Aorta (tissue), 5 donors: ENCODE measurements at places on chromosomes 5 and 9. TPM values are rescaled to one million over a fixed set of nuclear protein-coding genes. Genes with fewer than 3 reads are reported as not detected.
A peak's percentile ranks its signal among the peaks of the same experiment; 100 is the strongest.

Gene HK3
- 26.8 TPM for total RNA-seq

Gene ZNF658
- total RNA-seq, result 6.2 TPM

Gene PTGES
- 3.5 TPM for total RNA-seq

Gene GABRA6
- not detected for total RNA-seq

Gene GOLM1
- total RNA-seq, result 14.4 TPM

DNA sequence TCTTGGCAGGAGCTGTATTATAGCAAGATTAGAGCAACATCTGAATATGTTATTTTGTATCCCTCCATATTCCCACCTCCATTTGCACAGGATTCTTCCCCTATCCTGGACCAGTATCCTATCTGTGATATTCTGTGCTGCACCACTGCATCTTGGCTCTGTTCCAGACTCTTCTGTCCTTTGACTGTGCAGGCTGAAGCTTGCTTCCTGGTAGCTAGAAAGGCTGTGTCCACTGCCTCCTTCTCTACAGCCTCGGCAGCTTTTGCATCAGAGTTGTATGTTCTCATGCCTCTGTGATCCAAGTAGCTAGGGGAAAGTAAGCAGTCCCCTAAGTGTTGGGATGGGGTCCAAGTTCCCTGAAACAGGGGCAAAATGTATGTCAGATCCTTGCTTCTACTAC is 104.1 kb downstream of the GAS1 start:
- H3K4me1 ChIP-seq, result no peaks in the 10 kb centered on the region
- no peak overlapping the region for H3K4me3 ChIP-seq
- H3K27ac ChIP-seq, result no peak overlapping the region
- peaks cover 1% of the 10 kb centered on the region for H3K27me3 ChIP-seq

GRCh38 chr5:39476843-39477220 is 52.1 kb upstream of the DAB2 start:
- no peak overlapping the region for H3K4me3 ChIP-seq
- no peaks in the 10 kb centered on the region for H3K36me3 ChIP-seq
- no peaks in the 10 kb centered on the region for H3K4me1 ChIP-seq
- no peaks in the 10 kb centered on the region for H3K27me3 ChIP-seq

DNA sequence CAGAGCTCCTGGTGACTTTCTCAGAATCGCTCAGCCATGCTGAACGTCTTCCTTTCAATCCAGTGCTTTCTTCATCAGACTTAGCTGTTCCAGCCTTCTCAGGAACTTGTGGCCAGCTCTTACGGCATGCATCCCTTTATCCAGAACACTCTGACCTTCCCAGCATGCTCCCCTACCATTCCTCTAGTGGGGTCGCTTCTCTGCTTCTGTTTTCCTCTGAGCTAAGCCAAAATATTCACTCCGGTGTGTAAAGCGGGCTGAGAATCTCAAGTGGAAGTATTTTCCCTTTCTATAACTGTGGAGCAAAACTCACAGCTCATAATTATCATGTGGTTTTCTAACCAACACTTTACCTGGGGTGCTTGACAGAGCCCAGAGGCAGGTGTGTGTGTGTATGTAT is 6.2 kb downstream of the DCANP1 start:
- H3K27ac ChIP-seq, result no peak overlapping the region
- no peaks in the 10 kb centered on the region for H3K4me1 ChIP-seq
- DNase-seq, result no peak
- no peak overlapping the region for H3K4me3 ChIP-seq

- peak within 1 kb of the TSS; percentile 72 for H3K4me3 ChIP-seq
- no peaks in the 10 kb centered on the region for H3K4me1 ChIP-seq
- peak; percentile 79 for DNase-seq
- no peaks in the 10 kb centered on the region for H3K27me3 ChIP-seq
- no peak within 1 kb of the TSS for H3K27ac ChIP-seq
Measured at GRCh38 chr5:7395947-7396712, at the start of gene ADCY2. ADCY2 (plus strand) TSS chr5:7396138; CDS start chr5:7396297, 159 bp downstream.

DNA sequence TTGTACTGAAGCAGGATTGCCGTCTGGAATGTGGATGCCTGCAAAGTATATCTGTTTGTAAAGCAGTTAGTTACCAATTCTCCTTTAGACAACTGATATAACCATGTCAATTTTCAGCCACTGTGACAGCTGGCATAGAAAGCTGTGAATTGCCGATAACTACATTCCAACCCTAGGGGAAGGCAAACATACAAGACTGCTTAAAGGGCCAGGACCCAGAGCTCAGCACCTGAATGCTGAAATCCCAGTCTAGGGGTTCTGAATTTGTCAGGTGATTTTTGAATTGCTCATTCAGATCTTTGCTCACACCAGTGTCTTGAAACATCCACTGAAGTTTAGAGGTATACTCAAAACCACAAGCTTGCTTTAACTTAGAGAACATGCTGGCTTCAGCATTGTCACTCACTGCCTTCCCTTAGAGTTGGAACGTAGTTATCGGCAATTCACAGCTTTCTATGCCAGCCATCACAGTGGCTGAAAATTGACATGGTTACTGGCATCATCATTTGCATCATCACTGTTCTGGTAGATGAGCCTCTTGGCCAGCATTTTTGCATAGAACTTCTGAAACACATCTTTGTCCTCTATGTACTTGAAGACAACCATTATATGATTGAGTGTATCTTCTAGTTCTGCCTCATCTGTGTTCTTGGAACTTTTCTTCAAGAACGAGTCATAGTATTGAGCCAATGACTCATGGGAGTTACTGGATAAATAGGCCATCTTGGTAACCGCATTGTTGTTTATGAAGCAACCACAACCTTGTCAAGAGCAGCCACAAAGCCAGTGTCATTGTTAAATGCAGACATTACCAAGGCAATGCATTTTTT is 82.1 kb downstream of the CCDC192 start:
- H3K27me3 ChIP-seq, result no peaks in the 10 kb centered on the region
- no peak overlapping the region for H3K27ac ChIP-seq
- no peak overlapping the region for H3K4me3 ChIP-seq
- H3K36me3 ChIP-seq, result no peaks in the 10 kb centered on the region
- no peak for DNase-seq
- no peaks in the 10 kb centered on the region for H3K4me1 ChIP-seq

DNA sequence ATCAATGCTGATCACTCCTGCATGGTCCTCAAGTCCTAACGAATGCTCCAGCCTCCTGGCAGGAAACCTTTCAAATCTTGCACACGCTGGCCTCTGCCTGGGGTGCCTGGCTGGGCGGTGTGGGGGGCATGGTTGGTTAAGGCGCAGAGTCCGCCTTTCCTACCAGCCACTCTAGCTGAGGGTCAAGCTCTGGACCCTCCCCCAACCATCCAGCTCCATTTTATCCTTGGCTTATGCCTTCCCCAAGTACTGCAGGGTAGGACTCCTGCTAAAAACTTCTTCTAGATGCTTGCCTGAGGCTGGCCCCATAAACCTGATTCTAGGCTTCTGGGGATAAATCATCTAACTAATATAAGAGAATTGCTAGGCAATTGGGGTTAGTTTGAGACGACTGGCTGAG is 808 bp upstream of the MVB12B start:
- no peaks in the 10 kb centered on the region for H3K4me1 ChIP-seq
- no peak overlapping the region for H3K27ac ChIP-seq
- H3K27me3 ChIP-seq, result no peaks in the 10 kb centered on the region
- H3K36me3 ChIP-seq, result no peaks in the 10 kb centered on the region
- no peak for DNase-seq

DNA sequence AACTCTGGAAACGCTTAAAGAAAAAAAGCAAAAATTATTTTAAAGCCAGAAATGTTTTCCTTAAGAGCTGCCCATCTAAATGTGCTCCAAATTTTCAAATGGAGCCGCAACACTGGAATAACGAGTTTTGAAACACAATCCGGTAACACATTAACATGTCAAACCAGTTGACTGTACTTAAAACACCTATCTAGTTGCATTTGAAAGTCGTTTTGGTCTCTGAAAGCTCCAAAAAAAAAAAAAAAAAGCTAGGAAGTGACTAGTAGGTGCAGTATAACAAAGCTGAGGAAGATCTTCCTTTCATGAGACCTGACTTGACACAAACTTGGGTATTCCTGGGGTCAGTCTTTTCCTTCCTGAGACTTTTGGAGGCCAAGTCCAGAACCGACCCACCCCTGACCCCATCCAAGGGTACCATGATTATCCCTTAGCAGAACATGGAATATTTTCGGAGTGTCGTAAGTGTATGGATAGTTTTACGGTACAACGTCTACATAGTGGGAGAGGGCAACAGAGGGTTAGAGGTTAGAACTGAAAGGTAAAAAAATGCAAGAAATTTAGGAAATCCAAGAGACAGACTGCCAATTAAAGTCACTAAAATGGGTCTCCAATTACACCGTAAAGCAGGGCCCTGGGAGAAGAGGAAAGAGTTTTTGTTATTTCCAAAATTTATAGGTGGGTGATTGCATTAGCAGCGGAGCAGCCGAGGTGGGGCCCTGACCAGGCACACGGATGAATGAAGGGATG is 812 bp downstream of the CETN3 start:
- DNase-seq, result no peak
- H3K27ac ChIP-seq, result peak overlapping the region; percentile 95
- H3K4me3 ChIP-seq, result peak overlapping the region; percentile 83
